ENCODE measurements at places on chromosomes 1 and 21. TPM values are rescaled to one million over a fixed set of nuclear protein-coding genes. Genes with fewer than 3 reads are reported as not detected.

DNA sequence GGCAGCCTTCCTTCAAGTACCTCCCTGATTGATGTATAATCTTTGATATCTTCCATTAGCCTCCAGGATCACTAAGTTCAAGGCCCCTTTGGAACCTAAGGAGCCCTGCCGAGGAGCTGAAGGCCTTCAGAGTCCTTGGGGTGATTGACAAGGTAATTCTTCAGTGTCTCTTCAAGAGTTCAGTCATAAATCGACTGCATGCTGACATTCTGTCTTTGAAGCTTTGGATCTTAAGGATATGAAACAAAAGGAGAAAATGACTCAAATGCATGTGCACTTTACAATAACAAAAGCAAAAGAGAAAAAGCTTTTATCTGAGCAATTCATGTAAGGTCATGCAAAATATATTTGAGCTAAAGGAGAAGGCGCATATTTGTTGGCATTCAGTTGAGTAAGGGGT is 125.3 kb downstream of the RPS6KC1 start:
- DNase-seq, result no peak

DNA sequence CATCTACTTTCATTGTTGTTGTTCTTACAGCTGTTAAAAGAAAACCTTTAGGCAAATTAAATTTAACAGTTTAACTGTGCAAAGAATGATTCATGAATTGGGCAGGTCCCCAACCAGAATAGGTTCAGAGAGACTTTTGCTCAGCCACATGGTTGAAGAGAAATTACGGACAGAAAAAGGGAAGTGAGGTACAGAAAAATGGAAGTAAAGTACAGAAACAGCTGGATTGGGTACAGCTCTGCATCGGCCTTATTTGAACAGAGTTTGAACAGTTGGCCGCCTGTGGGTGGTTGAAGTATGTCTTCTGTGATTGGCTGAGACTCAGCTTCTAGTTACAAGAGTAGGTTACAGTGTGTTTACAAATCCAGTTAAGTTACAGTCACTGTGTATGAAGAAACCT is 210.1 kb downstream of the FGGY start:
- no peak for DNase-seq

The TRABD2B gene
- total RNA-seq, result under 0.01 TPM

- DNase-seq, result no peak
These were observed 9.9 kb downstream of the F5 start for GRCh38 chr1:169576241-169576934.

The UBASH3A gene
- total RNA-seq, result not detected

The FMN2 gene
- total RNA-seq, result not detected

The RNU1-1 gene
- total RNA-seq, result under 0.01 TPM

DNA sequence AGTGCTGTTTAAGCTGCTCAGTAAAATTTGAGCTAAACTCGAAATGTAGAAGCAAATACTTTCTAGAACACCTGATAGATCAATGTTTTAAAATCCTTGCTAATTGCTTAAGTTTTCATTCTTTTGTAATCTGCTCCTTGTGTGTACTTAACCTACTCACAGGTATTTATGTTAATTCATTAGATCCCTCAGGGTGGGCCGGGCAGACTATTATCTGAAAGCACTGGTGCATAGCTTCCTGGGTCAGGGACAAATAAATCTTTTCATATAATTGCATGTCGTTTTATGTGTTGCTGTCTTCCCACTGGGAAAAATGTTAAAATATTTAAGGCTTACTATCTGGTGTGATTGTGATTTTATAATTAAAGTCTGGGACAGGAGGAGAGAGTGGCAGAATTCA is 440.5 kb downstream of the SMYD3 start:
- DNase-seq, result no peak

- no peak for DNase-seq
These were observed 9.3 kb downstream of the NKAIN1 start for GRCh38 chr1:31230378-31230777.

GRCh38 chr1:244160455-244161235 is 109.6 kb downstream of the ZBTB18 start:
- no peak for DNase-seq

- no peak for DNase-seq
These were observed 16.8 kb downstream of the LRP8 start for GRCh38 chr1:53310847-53311681.

DNA sequence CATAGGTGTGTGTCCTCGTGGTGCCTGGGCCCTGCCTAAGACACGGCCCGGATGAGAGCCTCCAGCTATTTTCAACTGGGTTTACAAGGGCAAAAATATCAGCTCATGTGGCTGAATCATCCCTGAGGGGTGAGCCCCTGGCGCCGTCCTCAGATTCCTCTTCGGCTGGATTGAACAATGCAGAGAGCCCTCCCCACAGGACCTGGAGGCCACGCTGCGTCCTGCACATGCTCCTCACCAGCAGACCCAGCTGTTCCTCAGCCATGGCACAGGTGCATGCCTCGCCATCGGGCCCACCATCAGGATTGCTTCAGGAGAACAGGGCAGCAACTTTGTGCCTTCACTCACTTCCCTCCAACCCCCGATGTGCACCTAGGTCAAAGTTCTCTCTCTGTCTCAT is 35.3 kb downstream of the TFF3 start:
- DNase-seq, result no peak

- no peak for DNase-seq
These were observed 19.5 kb downstream of the FAAP20 start for GRCh38 chr1:2175055-2175414.

GRCh38 chr1:225736437-225737098 is 41.1 kb upstream of the SRP9 start:
- no peak for DNase-seq

The CFAP74 gene
- total RNA-seq, result not detected

GRCh38 chr1:224302947-224303346 is 27.0 kb downstream of the NVL start:
- no peak for DNase-seq

The LYSMD1 gene
- total RNA-seq, result 3.2 TPM

- DNase-seq, result no peak
These were observed 52.3 kb upstream of the DISP3 start for GRCh38 chr1:11426617-11427016.

GRCh38 chr1:180343921-180344769 is 114.1 kb downstream of the LHX4 start:
- no peak for DNase-seq

- no peak for DNase-seq
These were observed 102.0 kb downstream of the KIF14 start for GRCh38 chr1:200518524-200518923.

The LRRC53 gene
- not detected for total RNA-seq

- no peak for DNase-seq
These were observed 5.9 kb downstream of the PHLDA3 start for GRCh38 chr1:201463071-201463552.

DNA sequence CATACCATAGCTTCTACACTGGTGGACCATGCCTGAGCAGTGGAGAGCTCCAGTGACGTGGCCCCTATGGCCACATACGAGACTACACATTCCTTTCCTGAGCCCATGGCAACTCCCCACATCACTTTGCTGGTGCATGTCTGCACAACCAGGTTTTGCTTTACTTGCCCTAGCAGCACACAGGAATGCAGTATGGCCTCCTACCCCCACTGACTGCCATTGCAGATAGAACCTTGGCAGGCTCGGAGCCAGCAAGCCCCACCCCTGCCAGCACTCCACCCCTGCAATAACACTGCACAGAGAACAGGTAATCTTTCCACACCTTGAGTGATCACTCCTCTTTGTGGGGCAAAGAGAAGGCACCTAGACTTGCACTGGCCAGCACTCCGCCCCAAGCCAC is 531.9 kb upstream of the CAMK1G start:
- DNase-seq, result no peak

GRCh38 chr1:211501711-211502400 is 9.9 kb upstream of the RD3 start:
- DNase-seq, result no peak

The CRABP2 gene
- total RNA-seq, result 0.25 TPM

DNA sequence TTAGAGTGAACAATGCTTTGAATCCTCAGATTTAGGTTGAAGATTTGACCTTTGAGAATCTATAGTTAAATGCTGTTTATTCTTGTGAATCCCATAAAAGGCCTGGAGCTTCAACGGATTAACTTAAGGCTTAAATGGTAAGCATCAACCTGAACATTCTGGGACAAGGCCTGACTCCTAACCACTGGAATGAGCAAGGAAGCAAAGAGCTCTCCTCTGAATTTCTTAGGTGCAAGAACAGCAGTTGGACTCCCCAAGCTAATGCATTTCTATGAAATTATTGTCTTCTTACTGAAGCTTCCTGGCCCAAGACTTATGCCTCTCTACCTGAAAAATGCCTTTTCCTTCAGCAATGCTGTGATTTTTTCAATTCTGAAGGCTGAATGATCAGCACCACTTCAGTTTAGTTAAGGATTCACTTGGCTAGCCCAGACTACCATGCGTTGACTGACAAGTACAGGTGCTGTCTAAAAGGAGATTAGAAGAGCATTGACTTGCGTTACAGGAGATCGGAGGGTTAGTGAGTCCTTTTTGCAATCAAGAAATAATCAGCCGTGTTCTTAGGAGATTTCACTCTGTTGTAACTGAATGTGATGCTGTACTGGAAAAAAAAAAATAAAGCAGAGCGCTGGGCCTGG is 178.5 kb downstream of the ZC3H11B start:
- no peak for DNase-seq

DNA sequence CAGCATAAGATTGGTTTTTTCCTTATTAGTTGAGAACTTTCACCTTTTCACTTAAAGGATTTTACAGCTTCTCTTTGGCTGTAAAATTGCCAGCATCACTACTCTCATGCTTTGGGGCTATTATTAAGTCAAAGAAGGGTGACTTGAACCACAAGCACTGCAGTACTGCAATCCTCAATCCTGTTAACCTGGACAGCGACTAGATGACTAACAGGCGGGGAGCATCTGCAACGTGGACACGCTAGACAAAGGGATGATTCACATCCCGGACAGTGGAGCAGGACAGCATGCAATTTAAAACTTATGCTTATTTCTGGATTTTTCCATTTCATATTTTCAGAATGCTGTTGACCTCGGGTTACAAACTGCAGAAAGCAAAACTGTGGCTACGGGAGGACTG is 8.1 kb downstream of the ARV1 start:
- peak; percentile 85 for DNase-seq

DNA sequence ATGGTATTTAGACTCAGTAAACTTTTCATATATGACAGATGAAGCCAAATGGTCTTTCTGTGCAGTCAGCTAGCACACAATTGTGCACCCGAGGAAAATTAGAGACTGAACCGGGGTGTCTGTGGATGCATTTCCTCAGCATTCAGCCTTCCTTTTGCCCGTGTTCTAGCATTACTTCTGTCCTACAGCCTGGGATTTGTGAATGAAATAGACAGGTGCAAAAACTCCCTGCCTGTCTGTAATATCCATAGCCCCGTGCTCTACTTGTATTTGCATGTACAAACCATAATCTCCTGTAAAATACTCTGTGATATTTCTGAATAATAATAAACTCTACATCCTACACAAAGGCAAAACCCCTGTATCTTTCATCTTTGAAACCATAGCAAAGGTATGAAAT is 64.8 kb upstream of the LGALS8 start:
- DNase-seq, result no peak

- DNase-seq, result peak; percentile 83
These were observed 99.7 kb downstream of the NFIA start for GRCh38 chr1:61182049-61182448.

The PADI3 gene
- total RNA-seq, result not detected

GRCh38 chr21:15065392-15066122 is 757 bp upstream of the NRIP1 start:
- DNase-seq, result peak; percentile 55

DNA sequence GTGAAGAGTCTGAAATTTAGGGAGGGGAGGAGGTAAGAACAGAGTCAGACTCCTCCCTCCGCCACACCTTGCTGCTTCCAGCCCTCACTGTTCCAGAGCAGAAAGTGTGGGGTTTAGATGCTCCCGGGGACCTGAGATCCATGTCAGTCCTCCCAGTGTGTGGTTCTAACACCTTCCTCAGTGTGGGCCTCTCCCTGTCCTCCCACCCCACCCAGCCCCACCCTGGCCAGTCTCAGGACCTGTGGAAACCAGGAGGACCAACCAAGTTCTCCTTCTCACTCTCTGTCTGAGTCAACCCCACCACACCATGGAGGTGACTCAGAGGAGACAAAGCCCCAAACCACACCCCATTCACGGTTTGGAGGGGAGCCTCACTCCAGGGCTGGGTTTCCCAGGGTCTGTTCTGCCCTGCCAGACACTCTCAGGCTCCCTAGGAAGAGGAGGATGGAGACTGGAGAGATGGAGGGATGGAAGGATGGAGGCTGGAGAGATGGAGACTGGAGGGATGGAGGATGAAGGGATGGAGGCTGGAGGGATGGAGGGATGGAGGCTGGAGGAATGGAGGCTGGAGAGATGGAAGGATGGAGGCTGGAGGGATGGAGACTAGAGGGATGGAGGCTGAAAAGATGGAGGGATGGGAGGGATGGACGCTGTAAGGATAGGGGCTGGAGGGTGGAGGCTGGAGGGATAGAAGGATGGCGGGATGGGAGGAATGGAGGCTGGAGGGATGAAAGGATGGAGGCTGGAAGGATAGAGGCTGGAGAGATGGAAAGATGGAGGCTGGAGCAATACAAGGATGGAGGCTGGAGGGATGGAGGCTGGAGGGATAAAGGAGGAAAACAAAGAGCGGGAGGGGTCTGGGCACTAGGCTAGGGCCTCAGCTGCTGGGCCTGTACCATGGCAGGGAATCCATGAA is 100.9 kb upstream of the RUNX3 start:
- no peak for DNase-seq

- DNase-seq, result no peak
These were observed 48.3 kb downstream of the SIM2 start for GRCh38 chr21:36747041-36747814.

GRCh38 chr1:33349778-33350610 is 29.1 kb upstream of the A3GALT2 start:
- DNase-seq, result no peak

All from dermis microvascular lymphatic vessel endothelial cell (primary cell).